ENCODE measurements at places on chromosomes 6 and 20.

DNA sequence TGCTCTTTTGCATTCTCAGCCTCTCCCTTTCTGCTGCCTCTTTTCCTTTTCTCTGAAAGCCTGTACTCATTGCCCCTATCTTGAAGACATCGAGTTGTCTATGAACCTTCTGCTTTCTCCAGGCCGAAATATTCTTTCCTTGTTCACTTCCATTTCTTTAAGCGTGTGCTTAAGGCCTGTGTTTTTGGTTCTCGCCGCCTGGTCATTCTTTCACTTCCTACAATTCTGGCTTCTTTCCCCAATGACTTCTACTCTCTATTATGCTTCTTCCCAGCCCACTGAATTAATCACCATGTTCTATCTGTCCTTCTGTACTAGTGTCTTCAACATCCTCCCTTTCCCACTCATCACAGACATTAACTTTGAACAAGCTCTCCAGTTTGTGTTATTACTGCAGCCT is 69.6 kb downstream of the C6orf52 start:
- DNase-seq: no peak

- DNase-seq: no peak
These were observed 596.1 kb upstream of the CITED2 start for GRCh38 chr6:139970591-139970991.

DNA sequence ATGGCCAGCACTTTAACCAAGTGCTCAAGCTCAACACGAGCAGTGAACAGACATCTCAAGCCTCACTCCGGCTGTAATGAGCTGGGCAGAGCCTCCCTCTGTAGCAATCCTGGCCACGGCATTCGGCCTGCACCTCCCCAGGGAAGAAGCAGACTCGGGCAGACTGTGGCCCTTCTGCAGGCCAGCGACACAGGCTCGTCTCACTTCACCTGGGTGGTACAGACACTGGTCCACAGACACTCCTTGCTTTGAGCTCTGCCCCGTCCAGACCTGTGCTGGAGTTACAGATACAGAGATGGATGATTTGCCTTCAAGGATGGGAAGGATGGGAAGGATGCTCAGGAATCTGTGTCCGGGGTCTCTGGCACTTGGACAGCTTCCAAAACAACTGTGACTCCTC is 300.9 kb downstream of the PREX1 start:
- DNase-seq: no peak

- no peak for DNase-seq
These were observed 611.9 kb upstream of the MAN1A1 start for GRCh38 chr6:119961450-119961849.

DNA sequence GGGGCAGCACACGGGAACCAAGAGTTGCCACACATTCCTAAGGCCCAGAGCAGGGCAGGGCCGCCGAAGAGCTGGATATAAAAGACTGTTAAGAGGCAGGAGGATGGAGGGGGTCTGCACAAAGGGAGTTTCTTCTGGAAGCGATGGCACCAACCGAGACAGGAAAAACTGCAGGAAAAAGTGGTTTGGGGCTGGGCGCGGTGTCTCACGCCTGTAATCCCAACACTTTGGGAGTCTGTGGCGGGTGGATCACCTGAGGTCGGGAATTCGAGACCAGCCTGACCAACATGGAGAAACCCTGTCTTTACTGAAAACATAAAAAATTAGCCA is 41.8 kb downstream of the SSR1 start:
- no peak for DNase-seq

- no peak for DNase-seq
These were observed 185.7 kb downstream of the TFAP2B start for GRCh38 chr6:51004380-51004779.

GRCh38 chr6:36755435-36756348 is 58.1 kb downstream of the RAB44 start:
- no peak for DNase-seq

GRCh38 chr6:31203345-31203979 is 33.0 kb upstream of the POU5F1 start:
- DNase-seq: no peak

- DNase-seq: no peak
These were observed 14.6 kb downstream of the DEF6 start for GRCh38 chr6:35312076-35312800.

GRCh38 chr6:70667711-70668498 is at the start of gene SMAP1:
TSS of gene SMAP1 (plus strand) at chr6:70667883. CDS start at chr6:70668024, 141 bp downstream.
- peak; percentile 53 for DNase-seq

DNA sequence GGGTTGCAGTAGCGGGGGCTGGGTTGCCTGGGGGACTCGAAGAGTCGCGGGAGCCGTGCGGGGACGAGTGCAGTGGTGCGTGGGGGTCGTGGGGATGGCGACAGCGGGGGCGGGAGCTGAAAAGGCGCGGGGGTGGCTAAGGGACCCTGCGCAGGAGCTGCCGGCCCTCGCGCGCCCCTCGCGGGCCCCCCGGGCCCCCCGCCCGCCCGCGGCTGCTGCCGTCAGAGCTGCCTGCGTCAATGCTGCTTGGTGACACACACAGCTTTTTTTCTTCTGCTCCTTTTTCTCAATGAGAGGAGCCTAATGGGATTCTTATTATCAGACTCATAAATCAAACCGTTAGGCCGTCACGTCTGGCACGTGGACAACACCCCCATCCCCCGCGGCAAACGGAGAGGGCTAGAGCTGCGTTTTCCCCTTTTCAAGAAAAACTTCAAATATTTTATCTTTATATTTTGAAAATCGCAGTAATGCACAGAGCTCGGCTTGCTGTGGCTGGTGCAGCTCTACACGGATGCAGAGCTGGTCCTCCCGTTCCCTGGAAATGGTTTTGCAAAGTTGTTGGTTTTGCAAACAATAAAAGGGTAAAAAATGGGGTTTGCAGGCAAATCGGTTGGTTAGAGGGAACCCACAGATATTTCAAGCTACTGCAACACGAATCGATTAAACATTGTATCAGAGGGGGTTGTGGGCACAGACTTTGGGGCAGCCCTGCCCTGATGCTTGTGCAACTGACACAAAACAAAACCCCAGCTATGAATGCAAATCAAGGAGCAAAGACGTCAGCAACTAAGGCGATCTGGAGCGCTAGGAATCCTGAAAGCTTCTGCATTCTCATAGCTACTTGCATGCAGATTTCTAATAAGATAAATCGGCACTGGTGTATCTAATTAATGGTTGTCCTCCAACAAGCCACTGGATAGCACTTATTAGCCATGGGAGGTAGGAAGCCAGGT is 161.4 kb downstream of the TBXT start:
- peak; percentile 65 for DNase-seq

- no peak for DNase-seq
These were observed 15.8 kb downstream of the TRAPPC3L start for GRCh38 chr6:116529466-116530290.

- no peak for DNase-seq
These were observed 89.7 kb downstream of the KCNB1 start for GRCh38 chr20:49392745-49393144.

- DNase-seq: no peak
These were observed 55.9 kb upstream of the TASP1 start for GRCh38 chr20:13694420-13695150.

GRCh38 chr20:21031666-21032065 is 74.5 kb downstream of the LINC00237 start:
- DNase-seq: no peak

GRCh38 chr6:69861986-69862385 is 4.4 kb upstream of the COL19A1 start:
- DNase-seq: no peak

DNA sequence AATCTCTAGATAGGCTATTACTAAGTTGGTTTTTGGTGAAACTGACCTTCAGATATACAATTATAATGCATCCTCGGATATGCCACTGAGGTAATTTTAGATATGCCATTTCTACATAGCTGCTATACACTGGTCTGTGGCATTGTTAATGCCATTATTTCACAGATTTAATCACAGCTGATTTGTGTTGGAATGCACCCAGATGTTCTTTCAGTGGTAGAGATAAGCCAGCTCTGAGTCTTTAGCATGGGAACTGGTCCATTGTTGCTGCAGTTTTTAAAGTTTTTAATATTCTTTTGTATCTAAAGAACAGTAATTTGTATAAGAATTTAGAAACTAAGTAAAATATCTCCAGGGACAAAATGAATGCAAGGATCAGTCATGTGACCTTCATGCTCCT is 6.8 kb downstream of the TMX4 start:
- no peak for DNase-seq

- no peak for DNase-seq
These were observed 209.4 kb upstream of the RUNX2 start for GRCh38 chr6:45118754-45119153.

- DNase-seq: no peak
These were observed 197.5 kb downstream of the ISM1 start for GRCh38 chr20:13418263-13419229.

- no peak for DNase-seq
These were observed 100.3 kb downstream of the ZNF217 start for GRCh38 chr20:53493311-53493857.

GRCh38 chr6:129890701-129891100 is 29.6 kb upstream of the TMEM244 start:
- no peak for DNase-seq

- DNase-seq: no peak
These were observed 29.5 kb downstream of the TRMT11 start for GRCh38 chr6:126015863-126016262.

GRCh38 chr20:54291339-54292010 is 83.6 kb downstream of the PFDN4 start:
- DNase-seq: no peak

DNA sequence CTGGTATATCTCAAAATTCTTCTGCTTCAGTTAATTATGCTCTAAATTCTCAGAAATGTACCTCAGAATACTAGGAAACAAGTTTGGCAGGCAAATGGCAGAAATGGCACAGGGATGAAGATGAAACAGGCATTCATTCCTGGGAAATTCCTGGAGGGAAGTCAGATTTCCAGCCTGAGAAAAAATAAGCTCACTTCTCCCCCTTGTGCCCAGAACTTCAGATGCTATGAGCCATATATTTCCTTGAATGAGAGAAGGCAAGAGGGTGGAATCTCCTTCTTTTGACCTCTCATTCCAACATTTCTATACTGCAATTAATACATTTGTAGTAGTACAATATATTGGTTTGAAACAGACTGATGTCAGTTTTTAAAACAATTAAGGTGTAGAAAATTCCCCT is 22.8 kb downstream of the RGS17 start:
- no peak for DNase-seq

GRCh38 chr6:4346659-4347333 is 211.4 kb upstream of the ECI2 start:
- DNase-seq: no peak

GRCh38 chr20:6269168-6269873 is 146.5 kb upstream of the FERMT1 start:
- DNase-seq: no peak

- no peak for DNase-seq
These were observed 27.9 kb upstream of the KIF6 start for GRCh38 chr6:39752835-39753724.

GRCh38 chr20:20487811-20488210 is 119.9 kb downstream of the INSM1 start:
- DNase-seq: no peak

DNA sequence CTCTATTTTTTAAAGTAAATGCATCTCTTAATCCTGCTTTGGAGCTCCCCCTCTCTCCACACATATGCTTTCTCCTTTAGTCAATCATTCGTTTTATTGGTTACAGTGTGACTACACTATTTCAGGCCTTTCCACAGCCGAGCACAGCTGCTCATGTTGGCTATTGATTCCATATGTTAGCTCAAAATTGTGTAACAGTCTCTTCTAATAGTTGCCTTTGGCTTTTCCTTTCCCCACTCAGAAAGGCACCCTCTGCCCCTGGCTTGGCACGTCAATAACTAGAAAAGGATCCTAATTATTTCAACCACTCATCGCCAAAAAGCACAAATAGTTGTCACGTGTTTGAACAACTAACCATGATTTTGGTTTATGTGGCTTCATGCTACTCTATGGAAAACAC is 410.3 kb upstream of the SLC35B3 start:
- no peak for DNase-seq

GRCh38 chr20:22450537-22450936 is 133.8 kb downstream of the FOXA2 start:
- no peak for DNase-seq

DNA sequence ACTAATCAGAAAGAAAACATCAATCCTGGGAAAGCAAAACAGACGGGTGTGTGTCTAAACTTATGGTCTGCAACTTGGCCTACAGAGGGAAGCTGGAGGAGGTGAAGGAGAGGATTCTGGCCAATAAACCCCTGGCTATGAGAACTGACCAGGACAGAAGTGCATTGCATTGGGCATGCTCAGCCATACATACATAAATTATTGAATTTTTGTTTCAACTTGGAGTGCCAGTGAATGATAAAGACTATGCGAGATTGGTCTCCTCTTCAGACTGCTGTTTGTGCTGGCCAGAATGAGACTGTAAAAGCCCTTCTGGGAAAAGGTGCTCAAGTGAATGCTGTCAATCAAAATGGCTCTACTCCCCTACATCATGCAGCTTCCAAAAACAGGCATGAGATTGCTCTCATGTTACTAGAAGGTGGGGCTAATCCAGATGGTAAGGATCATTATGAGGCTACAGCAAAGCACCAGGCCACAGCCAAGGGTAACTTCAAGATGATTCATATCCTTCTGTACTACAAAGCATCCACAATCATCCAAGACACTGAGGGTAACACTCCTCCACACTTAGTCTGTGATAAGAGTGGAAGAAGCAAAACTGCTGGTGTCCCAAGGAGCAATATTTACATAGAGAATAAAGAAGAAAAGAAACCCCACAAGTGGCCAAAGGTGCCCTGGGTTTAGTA is 17.4 kb downstream of the ADNP start:
- DNase-seq: no peak

DNA sequence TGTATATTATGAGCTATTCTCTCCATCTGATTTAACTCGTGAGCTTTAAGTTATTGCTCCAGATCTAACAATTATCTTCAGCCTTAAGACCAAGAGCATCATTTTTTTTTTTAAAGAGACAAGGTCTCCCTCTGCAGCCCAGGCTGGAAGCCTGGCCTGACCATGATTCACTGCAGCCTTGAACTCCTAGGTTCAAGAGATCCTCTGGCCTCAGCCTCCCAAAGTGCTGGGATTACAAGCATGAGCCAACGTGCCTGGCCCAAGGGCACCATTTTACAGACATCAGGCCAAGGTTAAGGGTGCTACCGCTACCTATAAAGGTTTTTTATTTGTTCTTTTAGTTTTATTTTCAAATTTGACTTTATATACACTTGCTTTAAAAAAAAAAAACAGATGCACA is 2.3 kb downstream of the SUPT3H start:
- DNase-seq: no peak

DNA sequence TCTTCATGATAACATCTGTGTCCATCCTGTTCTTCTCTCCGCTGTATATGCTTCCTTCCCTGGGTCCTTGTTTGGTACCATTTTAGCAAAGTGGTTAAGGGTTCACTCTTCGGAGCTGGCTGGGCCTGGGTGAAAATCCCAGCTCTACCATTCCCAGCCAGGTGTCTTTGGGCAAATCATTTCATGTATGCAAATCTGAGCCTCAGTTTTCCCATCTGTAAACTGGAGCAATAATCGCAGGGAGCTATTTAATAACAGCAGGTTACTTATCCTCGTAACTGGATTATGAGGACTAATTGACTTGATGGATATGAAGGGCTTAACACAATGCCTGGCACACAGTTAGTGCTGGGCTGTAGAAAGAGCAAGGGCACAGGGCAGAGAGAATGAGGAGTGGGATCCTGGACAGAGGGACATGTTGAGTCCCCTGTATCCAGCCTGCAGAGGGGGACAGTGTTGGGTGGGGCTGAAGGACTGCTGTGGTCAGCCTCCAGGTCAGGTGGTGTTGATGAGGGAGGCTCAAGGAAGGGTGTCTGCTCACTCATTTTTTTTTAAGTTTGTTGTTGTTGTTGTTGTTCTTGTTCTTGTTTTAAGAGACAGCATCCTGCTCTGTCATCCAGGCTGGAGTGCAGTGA is 44.3 kb upstream of the FAM83D start:
- no peak for DNase-seq

- DNase-seq: no peak
These were observed 11.0 kb downstream of the HRH3 start for GRCh38 chr20:62208795-62209755.

All from left renal cortex interstitium (tissue), 4 donors.